ENCODE measurements at places on chromosomes 16 and 17.

DNA sequence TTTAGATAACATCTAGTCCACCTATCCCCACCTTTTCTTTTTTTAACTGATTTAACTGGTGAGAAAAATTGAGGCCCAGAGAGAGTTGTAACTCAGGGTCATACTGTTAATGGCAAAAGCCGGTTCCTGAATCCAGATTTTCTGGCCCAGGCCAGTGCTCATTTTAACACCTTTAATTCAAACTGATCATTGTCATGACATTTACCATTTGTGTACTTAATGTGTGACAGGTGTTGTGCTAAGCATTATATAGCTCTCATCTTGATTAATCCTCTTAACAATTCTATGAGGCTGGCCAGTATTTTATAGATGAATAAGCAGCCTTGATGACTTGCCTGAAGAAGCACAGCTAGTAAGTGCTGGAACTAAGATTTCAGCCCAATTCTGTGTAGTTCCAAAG is 14.4 kb downstream of the RHOT1 start:
- no peak for DNase-seq

- DNase-seq = peak; percentile 98
These were observed at the start of gene ORC6 for GRCh38 chr16:46689365-46690280. ORC6 (plus strand) TSS chr16:46689659; CDS start chr16:46689706, 47 bp downstream.

DNA sequence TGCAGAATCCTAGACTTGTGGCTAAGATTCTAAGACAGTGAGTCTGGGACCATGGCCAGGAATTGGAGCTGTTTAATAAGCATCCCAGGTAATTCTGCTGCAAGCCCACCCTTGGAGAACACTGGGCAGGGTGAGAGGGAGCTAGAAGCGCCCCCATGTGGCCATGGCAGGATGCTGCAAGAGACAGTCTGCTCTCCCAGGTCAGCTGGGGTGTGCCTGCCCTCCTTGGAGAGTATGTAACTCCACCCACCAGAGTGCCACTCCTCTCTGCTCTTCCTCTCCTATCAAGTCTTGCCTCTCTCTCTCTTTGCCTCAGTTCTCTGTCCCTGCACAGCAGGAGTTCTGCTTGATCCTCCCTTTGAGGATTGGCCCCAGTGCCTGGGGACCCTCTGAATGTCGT is 14.9 kb downstream of the RCVRN start:
- DNase-seq = no peak

DNA sequence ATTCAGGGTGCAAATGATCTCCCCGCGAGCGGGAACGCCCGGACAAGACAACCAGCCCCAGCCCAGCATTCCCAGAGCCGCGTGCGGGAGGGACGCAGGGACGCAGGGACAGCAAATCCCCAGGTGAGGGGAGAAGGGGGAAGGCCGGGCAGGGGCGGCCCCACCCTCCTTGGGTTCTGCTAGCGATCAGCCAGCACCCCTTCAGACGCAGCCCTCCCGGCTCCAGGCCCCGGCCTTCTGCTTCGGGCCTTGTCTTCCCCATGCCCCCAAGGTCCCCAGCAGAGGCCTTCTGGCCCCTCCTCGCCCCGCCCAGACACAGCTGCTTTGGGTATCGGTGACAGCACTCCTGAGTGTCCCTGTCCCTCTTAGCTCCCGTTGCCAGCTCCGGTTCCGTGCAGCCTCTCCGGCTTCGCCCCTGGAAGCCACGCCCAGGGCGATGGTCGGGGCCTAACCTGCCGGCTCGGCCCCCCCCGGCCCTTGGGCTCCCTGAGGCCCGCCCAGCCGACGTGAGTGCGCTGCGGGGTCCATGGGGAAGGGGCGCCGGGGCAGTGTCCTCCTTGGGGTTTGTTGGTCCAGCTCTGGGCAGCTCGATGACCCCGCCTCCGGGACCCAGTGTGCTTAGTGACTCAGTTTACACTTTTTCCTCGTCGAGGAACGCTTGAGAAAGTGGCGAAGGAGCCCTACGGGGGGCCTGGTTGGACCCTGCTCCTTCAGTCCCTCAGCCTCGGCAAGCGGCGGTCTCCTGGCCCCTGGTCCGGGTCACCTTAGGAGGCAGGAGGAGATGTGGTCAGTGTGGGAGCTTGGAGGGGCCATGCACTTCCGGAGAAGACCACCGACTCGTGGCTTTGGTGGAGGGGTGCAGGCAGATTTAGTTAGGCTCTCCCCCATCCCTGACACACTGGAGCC is 50.5 kb upstream of the AMZ2 start:
- DNase-seq = no peak

DNA sequence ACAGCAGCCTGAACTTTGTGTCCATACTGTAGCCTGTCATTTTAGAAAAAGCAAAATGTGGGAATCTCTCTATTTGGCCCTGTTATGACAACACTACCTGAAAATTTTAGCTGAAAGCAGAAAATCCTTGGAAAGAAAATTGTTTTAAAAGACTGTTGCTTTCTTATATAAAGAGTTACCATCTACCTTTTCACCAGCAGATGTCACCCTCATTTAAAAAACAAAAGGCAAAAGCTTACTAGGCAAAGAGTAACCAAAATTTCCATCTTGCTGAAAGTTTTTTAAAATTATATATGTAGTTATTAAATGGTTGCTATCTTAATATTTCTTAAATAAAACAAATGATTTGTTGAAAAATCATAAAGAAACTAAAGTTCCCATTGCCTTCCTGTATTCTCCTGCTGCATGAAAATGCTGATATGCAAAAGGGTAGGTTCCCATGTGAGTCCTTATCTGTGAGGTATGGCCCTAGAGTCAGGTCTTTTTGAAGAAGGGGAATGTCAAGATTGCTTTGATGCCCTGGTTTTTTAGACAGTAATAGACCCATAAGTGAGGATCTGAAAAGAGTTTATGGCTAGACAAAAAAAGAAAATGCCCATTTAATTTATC is 61.0 kb downstream of the TNRC6C start:
- no peak for DNase-seq

- no peak for DNase-seq
These were observed 122.9 kb upstream of the ELAC2 start for GRCh38 chr17:13140750-13141149.

- no peak for DNase-seq
These were observed 143.7 kb downstream of the ZNF18 start for GRCh38 chr17:11853321-11854151.

- no peak for DNase-seq
These were observed 137.7 kb upstream of the MYOCD start for GRCh38 chr17:12528036-12528435.

GRCh38 chr17:3761036-3761917 is 37.6 kb downstream of the HASPIN start:
- no peak for DNase-seq

DNA sequence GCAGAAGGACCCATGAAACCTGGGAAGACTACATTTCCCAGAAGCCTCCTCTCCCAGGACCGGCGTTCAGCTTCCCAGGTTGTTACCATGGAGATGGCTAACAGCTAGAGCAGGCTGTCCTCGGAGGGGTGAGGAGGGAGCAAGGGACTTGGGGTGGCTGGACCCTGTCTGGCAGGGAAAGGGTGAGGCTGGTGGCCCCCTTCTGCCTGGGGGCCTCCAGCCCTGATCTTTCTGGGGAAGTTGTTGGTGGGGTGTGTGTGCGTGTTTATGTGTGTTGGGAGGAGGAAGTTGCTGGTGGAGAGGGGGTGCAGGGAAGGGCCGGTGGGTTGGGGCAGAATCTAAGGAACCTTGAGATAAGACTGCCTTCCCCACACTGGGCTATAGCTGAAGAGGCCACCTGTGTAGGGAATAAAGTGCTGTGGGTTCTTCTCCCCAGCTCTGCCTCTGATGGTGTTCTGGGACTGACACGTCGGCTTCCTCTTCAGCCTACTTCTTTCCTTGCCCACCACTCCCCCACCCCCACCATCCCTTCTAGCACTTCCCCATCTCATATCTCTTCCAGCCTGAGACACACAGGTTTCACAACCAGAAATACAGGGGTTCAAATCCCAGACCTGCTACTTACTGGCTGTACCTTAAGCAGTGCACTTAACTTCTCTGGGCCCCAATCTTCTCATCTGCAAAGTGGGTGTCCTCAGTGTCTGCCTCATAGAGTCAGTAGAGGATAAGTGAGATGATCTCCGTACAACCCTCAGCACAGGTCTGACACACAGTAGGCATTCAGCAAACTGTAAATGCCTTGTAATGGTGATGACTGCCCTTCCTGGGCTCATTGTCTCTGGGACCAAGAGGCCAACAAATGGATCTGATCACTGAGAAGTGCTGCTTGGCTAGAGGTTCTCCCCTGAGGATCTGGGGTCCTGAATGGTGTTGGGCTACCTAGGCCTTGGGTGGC is at the start of gene DRC7:
Gene DRC7, plus strand, starts transcription at position 82 of the 955 bp plus-strand sequence. CDS start 3,144 bp downstream, outside the sequence.
- peak; percentile 66 for DNase-seq

DNA sequence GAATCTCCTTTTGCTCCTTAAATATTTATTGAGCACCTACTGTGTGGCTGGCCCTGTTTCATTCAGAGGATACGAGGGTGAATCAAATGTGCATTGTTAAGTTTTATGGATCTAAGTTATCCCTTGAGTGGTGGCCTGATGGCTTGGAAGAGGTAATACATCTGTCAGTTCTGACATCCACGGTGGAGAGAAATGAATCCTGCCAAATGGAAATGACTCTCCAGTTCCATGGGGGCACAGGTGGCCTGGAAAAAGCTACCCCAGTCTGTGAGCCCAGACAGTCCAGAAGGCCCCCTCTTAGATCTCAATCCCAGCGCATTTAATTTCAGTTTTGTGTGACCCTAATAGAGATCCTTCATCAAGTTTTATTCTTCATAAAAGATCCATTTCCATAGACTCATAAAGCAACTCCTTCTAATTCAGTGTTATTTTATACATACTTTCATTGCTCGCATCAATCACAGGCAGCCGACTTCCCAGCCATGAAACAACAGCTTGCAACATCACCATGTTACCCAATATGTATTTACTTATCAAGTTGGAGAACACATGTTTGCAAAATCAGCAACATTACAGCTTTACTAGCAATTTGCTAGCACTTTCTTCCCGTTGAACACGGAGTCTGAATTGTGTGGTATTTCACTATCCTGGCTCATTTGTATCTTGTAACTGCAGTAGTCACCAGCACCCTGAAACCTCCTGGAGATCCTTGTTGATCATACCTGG is 334.8 kb upstream of the HSBP1 start:
- DNase-seq = no peak

DNA sequence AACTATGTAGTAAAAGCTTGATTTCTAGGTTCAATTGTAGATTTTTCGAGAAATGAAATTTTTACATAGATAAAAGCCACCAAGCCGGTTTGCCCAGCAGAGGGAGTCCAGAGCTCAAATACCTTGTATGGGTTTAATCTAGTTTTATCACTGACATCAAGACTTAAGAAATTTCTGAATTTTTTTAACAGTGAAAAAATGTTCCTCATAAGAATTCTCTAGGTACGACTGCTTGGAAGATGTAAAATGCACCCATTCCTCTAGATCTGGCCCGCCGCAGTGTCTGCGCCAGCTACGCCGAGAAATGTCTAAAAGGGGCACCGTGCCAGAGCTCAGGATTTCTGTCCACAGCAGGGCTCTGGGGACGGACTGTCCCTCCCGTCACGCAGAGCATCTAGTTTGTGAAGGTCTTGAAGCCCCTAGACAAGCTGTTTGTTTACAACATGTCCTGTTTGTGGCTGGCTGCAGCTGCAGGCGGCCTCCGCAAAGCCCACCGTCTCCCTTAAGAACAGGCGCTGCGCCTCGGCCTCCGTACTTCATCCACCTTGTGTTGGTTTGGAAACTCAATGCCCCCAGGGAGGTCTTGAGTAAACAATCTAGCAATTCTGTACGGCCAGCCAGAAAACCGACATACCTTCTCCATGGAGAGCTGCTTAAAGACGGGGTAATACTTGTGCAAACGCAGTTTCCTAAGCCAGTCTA is 24.8 kb downstream of the MAP1LC3B start:
- no peak for DNase-seq

DNA sequence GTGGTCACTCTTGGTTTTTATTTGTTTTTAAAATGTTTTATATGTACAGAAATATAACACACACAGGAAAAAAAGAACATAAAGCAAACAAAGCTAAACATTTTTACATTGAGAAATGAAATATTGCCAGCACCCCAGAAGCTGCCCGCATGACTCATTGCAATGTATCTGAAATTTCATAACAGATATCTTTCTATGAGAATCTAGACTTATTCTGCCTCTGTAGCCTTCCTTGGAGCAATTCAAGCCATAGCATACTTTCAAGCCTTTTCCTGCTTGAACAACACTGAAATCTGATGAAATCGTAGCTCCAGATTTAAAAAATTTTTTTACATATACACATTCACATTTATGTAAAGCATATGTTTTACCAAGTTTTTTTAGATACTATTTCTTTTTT is 86.9 kb downstream of the RBBP6 start:
- DNase-seq = no peak

GRCh38 chr16:86671486-86672178 is 93.3 kb downstream of the FOXL1 start:
- no peak for DNase-seq

GRCh38 chr17:82898976-82899514 is 59.2 kb upstream of the ZNF750 start:
- DNase-seq = no peak

GRCh38 chr17:2940352-2940751 is 123.1 kb downstream of the OR1D5 start:
- peak; percentile 24 for DNase-seq

DNA sequence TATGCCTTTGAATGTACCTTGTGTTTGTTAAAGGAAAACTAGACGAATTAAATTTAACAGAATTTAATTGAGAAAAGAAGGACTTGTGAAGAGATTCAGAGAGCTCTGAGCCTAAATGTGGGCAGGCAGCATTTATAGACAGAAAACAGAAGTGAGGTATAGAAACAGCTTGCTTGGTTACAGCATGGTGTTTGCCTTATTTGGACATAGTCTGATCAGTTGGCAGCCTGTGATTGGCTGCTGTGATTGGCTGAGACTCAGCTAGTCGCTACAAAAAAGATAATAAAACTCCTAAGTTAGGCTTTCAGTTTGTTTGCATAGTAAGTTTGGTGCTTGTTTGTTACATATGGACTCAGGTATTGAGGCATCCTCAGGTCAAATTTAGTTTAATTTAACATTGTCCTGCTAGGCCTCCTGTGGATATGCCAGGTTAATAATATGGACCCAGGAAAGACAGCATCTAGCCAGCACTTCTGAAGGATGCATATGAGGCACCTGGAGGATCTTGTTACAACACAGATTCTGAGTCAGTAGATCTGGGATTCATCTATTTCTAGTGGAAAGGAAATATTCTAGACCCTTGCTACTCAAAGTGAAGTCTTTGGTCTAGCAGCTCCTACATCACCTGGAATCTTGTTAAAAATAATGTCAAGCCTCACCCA is 43.4 kb downstream of the SLFN5 start:
- no peak for DNase-seq

GRCh38 chr16:24049113-24049512 is 207.0 kb upstream of the CACNG3 start:
- DNase-seq = no peak

GRCh38 chr16:49644145-49644463 is 211.8 kb downstream of the ZNF423 start:
- no peak for DNase-seq

- DNase-seq = no peak
These were observed 9.9 kb downstream of the MFSD11 start for GRCh38 chr17:76747716-76748363.
